Erythroblast (primary cell): ENCODE measurements at places on chromosomes 7 and 10.

- DNase-seq: no peak
Observed at GRCh38 chr10:10855151-10855581, 162.5 kb upstream of the CELF2 start.

DNA sequence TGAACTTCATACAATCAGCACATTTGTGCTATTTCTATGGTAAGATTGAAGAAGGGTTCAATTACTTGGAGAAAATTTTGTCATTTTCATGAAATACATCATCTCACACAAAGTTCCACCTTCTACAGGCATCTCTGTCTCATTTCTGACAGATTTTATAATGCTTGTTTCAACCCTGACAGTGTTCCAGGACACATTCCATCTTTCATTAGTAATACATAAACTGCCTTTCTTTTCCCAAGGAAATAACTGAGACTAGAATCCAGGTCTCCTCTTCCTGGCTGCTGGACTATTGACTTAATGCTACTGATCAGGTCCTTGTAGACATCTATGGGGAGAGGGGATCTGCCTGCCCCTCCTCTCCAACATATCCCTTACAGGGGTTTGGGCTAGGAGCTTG is 70.1 kb upstream of the PLPP4 start:
- no peak for DNase-seq

GRCh38 chr7:91242097-91242844 is 22.0 kb upstream of the FZD1 start:
- no peak for DNase-seq

DNA sequence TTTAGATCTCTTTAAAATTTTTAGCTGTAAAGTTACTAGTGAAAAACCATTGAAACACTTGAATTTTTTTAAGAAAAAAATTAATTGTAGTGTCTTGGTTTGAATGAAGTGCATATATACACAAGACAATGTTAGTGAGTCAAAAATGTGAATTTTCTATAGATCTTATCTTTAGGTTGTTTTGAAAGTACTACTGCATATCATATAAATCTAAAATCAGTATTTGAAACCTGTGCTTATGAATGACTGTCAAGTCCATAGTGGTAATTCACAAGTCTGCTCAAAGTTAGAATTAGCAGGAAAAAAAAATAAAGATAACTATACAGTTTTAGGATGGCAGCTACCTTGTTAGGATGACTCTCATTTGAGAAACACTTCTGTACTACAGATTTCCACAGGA is 25.0 kb downstream of the TES start:
- DNase-seq: no peak

DNA sequence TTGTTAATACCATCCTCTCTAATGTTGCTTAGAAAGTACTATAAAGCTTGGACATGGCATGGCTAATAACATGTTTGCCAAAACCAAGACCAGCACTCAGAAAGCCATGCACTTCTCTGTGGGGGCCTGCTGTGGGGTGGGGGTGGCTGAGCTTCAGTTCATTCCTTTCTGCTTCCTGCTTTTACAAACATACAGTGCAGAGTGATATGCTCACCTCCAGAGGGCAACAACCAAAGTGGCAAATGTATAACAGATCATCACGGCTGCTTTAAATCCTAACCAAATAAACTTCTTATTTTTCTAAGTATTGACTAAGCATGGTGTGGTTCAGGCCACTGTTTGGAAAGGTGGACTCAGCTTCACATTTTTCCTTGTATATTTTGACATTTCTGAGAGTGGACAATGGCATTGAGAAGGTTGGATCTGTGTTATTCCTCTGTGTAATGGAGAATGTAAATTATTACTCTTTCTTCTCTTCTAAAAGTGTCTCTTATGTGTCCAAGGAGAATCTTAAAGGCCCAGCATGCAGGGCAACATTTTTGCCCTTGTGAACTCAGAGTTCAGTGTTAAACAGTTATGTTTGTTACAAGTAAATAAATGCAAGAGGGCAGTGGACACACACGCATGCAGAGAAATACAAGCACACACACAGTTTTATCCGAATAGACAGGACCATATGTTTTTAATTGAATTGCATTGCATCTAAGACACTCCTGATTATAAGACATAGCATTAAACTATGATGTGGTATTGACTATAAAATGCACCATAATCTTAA is 186.1 kb downstream of the HERPUD2 start:
- DNase-seq: no peak

- no peak for DNase-seq
Observed at GRCh38 chr10:25082276-25083204, 66.1 kb downstream of the THNSL1 start.

DNA sequence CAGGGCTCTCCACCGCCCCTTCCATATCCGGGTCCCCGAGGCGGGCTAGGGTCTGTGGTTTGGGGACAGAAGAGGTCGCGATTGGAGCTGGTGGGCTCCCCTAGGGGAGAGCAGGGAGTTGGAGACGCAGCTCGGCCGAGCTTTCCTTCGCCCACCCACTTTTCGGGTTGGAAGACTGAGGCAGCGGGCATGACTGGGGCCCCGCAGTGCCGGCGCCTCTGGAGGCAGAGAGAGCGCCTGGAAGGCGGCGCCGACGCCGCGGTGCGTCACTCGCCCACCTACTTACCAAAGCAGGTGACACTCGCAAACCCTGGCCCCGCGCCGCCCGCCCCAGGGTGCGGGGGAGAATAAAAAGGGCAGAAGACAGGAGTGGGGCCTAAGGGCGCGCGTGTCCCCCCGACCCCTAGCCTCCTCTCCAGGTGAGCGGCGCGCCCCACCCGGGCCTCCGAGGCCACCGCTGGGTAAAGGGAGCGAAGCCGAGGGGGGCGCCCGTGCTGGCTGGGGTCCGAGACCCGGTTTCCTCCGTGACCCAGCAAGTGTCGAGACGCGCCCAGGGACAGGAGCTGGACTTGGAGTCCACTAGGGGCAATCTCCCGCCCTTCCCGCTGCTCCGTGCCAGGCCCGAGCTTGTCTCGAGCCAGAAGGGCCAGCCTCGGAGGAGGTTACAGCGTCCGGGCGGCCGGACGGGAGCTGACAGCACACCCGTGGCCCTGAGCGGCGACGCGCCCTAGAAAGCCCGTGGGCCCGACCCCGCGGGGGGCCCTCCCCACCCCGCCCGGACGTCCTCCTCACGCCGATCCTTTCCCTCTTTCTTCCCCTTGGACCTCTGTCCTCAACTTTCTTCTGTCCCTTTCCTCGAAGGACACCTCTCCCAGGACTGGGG is 34.4 kb upstream of the GRID1 start:
- DNase-seq: no peak

GRCh38 chr10:51705774-51706173 is 6.4 kb upstream of the CSTF2T start:
- no peak for DNase-seq

GRCh38 chr10:32084185-32084851 is 28.1 kb upstream of the KIF5B start:
- no peak for DNase-seq

DNA sequence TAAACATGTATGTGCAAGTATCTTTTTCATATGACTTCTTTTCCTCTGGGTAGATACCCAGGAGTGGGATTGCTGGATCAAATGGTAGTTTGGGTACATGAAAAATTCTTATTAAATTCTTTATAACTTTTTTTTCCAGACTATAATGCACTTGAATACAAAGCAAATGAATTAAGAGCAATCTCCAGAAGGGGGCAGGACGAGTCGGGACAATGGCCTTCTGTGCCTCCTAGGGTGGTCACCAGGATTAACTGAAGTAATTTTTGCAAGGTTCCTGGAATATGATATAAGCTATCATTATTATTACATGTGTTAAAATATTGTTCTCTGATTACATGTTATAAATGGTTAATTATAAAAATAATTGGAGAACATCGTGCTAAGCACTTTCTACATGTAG is 127.2 kb downstream of the PPP1R17 start:
- peak; percentile 1 for DNase-seq

DNA sequence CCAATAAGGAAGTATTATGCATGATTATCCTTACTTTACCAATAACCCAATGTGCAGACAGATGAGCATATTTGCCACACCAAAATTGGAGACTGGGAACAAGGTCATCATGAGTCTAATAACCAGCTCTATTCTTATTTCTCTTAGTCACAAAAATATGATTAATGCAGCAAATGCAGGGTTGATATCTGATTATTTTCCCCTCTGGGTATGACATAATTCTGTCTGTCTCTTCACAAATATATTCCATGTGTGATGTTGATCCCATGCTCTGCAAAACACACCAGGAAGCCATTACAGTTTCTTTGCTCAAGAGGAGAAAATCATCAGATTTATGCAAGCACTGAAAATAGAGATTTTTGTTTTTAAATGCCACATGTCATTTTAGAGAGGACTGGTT is 196.5 kb upstream of the DGKB start:
- no peak for DNase-seq

DNA sequence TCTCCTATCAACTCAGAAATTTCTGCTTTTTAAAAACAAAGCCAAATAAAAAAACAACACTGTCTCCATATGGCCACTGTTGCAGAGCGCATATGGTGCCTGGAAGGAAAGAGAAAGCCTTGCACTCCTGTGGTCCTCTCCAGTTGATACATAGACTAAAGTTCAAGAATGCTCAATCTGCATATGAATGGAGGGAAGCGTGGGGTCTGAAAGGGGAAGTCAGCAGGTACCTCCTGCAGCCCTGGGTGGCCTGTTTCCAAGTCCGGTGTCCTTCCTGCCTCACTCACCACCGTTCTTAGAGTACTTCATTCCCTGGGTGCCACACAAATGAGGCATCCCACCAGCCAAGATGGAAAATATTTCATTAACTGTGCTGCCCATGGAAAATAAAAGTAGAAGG is 138.3 kb upstream of the PALS2 start:
- no peak for DNase-seq

GRCh38 chr10:78892338-78893176 is 176.2 kb upstream of the ZMIZ1 start:
- DNase-seq: no peak

- no peak for DNase-seq
Observed at GRCh38 chr10:105259201-105259600, 618.1 kb downstream of the SORCS3 start.

GRCh38 chr10:13412894-13413293 is 64.8 kb upstream of the SEPHS1 start:
- DNase-seq: no peak

- DNase-seq: no peak
Observed at GRCh38 chr7:151191544-151191943, 4.5 kb upstream of the ASB10 start.

- DNase-seq: no peak
Observed at GRCh38 chr10:70566515-70567290, 35.8 kb downstream of the PRF1 start.

DNA sequence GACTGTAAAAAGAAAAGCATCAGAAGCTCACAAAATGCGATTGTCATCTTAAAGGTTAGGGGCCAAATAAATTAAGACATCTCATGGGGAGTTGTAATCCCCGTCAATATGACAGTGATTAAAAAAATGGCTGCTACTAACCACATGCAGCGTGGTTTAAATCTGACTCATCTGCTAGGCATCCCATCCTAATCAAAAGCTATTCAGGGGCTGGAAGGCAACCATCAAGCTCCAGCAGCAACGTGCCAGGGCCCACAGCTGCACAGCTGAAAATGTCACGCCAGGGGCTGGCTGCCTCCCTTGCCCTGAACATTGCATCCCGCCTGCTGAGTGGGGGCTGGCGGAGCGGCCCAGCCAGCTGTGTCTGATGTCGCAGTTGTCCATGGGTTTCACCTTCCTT is 66.3 kb upstream of the FRMD4A start:
- DNase-seq: no peak

- DNase-seq: peak; percentile 55
Observed at GRCh38 chr10:69004821-69005220, 16.2 kb downstream of the KIFBP start.

DNA sequence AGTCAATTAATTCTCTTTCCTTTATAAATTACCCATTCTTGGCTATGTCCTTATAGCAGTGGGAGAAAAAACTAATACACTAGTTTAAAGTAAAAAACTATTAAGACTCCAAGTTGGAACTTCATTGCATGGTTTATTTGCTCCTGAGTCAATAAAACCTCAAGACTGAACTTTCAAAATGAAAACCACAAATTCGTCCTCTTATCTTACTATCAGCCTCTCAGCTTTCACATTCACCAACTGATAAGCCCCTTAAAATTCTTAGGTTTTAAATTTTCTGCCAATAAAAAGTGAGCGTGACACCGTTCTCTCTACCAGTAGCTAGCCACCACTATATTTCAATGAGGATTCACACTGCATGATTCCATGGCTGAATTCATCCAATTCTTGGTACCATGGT is 346.4 kb upstream of the NPSR1 start:
- no peak for DNase-seq

- no peak for DNase-seq
Observed at GRCh38 chr7:81694711-81695110, 75.1 kb downstream of the HGF start.

- DNase-seq: no peak
Observed at GRCh38 chr10:124999433-125000365, 57.8 kb downstream of the ZRANB1 start.

DNA sequence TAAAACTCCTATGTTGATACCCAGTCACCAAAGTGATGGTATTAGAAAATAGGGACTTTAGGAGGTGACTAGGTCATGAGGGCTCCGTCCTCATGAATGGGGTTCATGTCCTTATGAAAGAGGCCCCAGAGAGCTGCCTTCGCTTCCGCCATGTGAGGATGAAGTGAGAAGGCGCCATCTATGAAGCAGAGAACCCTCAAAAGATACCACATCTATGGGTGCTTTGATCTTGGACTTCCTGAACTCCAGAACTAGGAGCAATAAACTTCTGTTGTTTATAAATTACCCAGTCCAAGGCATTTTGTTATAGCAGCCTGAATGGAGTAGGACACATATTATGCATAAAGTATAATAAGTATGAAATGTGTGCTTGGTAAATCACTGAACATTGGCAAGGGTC is 8.1 kb upstream of the PDSS1 start:
- DNase-seq: no peak

DNA sequence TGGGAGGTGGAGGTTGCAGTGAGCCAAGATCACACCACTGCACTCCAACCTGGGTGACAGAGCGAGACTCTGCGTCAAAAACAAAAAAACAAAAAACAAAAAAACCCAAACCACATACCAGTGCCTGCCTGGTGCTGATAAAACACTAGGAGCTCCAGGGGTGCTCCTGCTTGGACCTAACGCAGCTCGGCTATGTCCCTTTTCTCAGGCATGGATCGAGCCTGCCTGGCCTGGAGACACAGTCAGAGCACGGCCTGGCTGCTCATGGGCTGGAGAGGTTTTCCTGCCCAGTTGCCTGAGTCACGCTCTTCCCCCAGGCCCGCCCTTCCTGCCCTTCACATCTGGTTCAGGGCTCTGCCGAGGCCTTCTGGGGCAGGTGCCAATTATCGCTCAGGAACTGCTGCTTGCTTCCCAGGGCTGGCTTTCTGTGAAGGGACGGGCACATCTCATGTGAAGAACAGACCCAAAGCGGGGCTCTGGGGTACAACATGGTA is 12.6 kb upstream of the NPFFR1 start:
- peak; percentile 35 for DNase-seq

DNA sequence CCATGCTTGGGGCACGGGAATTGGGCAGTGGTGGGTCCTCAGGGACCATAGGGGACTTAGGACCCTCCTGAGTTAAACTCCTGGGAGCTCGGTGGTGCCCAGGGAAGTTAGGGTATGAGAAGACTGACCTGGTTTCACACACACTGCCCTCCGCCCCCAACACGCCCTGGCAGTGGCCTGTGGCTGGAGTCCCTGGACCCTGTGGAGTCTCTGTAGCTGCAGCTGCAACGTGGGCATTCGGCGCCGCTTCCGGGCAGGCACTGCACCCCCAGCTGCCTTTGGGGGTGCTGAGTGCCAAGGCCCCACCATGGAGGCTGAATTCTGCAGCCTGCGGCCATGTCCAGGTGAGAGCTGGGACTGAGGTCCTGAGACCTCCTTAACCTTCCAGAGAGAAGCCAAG is 29.9 kb upstream of the ZNF862 start:
- DNase-seq: no peak
